ENCODE measurements at places on chromosomes 2 and 18.

DNA sequence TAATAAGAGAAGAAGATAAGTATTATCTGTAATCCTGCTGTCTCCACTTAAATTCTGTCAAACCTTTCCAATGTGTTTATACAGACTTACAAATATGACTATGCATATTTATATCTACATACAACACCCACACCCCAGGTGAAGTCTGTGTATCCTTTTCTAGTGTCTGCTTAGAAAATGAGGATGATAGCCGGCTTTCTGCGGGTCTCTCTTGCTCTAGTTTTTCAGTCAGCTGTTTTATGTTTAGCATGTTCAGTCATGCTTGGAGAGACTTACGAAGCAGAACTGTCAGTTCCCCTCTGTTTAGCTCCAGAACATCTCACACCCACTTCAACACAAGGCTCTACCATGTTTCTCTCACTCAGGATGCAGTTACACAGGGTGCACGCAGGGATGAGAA is 137.3 kb upstream of the NFATC1 start:
- no peak overlapping the region for H3K27ac ChIP-seq
- no peak for DNase-seq
- H3K27me3 ChIP-seq = no peaks in the 10 kb centered on the region
- peaks cover 15% of the 10 kb centered on the region for H3K36me3 ChIP-seq
- H3K4me3 ChIP-seq = no peak overlapping the region

DNA sequence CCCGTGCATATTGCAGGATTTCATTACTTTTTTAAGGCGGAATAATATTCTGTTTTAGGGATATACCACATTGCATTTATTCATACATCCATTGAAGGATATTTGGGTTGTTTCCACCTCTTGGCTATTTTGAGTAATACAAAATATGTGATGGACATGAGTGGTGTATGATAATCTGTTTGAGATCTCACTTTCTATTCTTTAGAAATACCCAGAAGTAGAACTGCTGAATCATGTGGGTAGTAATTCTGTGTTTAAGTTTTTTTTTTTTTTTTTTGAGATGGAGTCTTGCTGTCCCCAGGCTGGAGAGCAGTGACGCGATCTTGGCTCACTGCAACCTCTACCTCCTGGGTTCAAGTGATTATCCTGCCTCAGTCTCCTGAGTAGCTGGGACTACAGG is 201.4 kb downstream of the NYAP2 start:
- no peak overlapping the region for H3K4me3 ChIP-seq
- H3K36me3 ChIP-seq = no peaks in the 10 kb centered on the region
- H3K4me1 ChIP-seq = no peaks in the 10 kb centered on the region
- no peaks in the 10 kb centered on the region for H3K27me3 ChIP-seq

DNA sequence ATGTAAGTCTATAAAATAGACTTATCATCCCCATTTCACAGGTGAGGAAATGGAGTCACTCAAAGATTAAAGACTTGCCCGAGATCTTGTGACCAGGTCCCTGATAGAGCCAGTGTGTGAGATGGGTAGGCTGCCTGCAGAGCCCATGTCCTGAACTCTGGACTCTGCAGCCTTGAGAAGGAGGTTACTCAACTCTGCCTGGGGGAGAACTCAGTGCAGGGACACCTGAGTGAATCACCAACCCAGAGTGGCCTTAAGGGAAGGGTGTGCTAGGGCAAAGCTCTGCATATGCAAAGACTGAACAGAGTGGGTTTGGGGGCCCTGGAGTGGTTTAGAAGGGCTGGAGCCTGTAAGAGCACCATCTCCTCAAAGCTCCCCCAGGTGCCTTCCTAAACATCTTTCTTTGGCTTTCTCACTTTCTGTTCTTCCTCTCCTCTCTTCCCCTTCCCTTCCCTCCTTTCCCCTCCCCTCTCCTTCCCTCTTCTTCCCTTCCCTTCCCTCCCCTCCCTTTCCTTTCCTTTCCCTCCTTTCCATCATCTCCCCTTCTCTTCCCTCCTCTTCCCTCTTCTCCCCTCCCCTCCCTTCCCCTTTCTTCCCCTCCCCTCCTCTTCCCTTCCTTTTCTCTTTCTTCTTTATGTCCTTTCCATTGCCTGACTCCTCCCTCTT is 67.6 kb downstream of the CELF4 start:
- DNase-seq = no peak
- no peaks in the 10 kb centered on the region for H3K27me3 ChIP-seq
- H3K27ac ChIP-seq = no peak overlapping the region
- H3K4me3 ChIP-seq = no peak overlapping the region
- H3K36me3 ChIP-seq = no peaks in the 10 kb centered on the region

DNA sequence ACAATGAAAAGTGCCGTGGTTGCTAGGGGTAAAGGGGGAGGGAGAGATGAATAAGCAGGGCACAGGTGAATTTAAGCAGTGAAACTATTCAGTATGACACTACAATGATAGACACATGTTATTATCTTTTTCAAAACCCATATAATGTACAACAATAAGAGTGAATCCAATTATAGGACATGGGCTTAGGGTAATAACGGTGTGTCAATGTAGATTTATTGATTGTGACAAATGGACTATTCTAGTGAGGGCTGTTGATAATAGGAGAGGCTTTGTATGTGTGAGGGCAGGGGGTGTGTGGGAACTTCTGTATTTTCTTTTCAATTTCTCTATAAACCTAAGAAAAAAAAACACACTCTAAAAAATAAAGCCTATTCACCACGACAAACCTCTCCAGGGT is 223.8 kb downstream of the RIT2 start:
- H3K27me3 ChIP-seq = no peaks in the 10 kb centered on the region
- H3K36me3 ChIP-seq = no peaks in the 10 kb centered on the region
- no peak overlapping the region for H3K4me3 ChIP-seq
- H3K4me1 ChIP-seq = no peaks in the 10 kb centered on the region
- DNase-seq = no peak
- H3K27ac ChIP-seq = no peak overlapping the region

DNA sequence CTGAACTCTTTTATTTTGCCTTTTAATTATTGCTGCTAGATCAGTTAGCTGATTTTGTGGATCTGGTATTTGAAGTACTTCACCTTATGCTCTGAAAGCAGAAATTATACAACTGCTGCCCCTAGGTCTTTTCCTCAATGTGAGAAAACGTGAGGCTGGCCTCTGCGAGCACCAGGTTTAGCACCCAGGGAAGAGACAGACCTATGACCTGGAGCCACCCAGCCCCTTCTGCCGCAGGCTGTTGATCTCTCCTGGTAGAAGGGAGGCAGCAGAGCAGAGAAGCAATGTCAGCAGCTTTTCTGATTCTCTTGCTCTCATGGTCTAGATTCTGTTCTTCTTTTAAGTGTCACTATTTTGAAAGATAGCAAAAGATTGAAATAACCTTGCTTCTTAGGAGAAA is 19.9 kb downstream of the TRAPPC12 start:
- H3K27ac ChIP-seq = no peak overlapping the region
- no peak for DNase-seq
- no peak overlapping the region for H3K4me3 ChIP-seq
- H3K27me3 ChIP-seq = no peaks in the 10 kb centered on the region
- H3K36me3 ChIP-seq = peaks cover 45% of the 10 kb centered on the region

GRCh38 chr2:202178346-202178958 is 59.9 kb downstream of the SUMO1 start:
- no peaks in the 10 kb centered on the region for H3K36me3 ChIP-seq
- no peak overlapping the region for H3K4me3 ChIP-seq
- peak; percentile 36 for DNase-seq
- no peaks in the 10 kb centered on the region for H3K27me3 ChIP-seq

DNA sequence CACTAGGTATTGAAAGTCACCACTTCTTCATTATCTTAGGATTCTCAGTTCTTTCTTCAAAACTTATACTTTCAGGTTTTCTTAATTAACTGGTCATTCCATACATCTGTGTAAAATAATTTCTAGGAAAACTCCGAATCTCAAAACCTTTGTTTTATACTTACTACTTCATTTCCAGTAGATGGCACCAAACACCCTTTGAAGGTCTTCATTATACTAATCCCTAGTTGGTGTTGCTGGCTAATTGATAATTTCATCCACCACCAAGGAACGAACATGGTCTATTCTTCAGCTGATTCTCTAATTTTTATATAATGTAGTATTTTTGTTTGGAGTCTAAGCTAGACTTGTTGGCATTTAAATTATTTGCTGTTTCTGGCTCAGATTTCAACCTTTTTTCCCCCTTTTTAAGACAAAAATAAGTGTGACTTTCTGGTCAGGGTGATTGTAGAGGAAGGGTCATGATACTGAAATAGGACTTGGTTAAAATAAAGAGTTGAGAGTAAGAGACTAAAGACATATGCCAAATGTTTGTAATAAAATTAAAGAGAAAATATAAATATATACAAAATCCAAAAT is 2.8 kb upstream of the MXD1 start:
- no peaks in the 10 kb centered on the region for H3K27me3 ChIP-seq
- H3K36me3 ChIP-seq = peaks cover 30% of the 10 kb centered on the region
- no peak overlapping the region for H3K4me3 ChIP-seq
- peak; percentile 57 for DNase-seq
- H3K4me1 ChIP-seq = peaks cover 6% of the 10 kb centered on the region

GRCh38 chr2:2039826-2040225 is 291.2 kb downstream of the MYT1L start:
- H3K4me1 ChIP-seq = no peaks in the 10 kb centered on the region
- H3K36me3 ChIP-seq = no peaks in the 10 kb centered on the region
- no peak overlapping the region for H3K4me3 ChIP-seq
- DNase-seq = no peak
- no peaks in the 10 kb centered on the region for H3K27me3 ChIP-seq

DNA sequence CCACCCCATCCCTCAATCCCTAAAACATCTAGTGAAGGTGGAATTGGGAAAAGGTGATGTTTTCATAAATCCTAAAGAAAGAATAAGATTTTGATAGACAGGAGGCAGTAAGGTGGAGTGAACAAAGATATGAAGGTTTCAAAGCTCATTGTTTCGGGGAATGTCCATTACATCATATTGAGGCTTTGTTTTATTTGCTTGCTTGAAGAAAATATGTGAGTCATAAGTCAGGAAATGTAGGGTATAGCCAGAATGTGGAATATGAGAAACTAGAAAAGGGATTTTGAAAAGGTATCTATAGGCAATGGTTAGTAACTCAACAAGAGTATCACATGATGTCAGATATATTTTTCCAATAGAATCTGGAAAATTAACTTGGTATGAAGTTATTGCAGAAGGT is 1178.5 kb upstream of the ACVR2A start:
- no peaks in the 10 kb centered on the region for H3K27me3 ChIP-seq
- no peaks in the 10 kb centered on the region for H3K36me3 ChIP-seq
- no peak overlapping the region for H3K4me3 ChIP-seq
- no peak for DNase-seq
- H3K4me1 ChIP-seq = no peaks in the 10 kb centered on the region

GRCh38 chr2:106560773-106561172 is 73.6 kb downstream of the CD8B2 start:
- no peaks in the 10 kb centered on the region for H3K36me3 ChIP-seq
- DNase-seq = no peak
- no peak overlapping the region for H3K4me3 ChIP-seq
- no peaks in the 10 kb centered on the region for H3K27me3 ChIP-seq
- H3K4me1 ChIP-seq = peaks cover 2% of the 10 kb centered on the region
- H3K27ac ChIP-seq = no peak overlapping the region

GRCh38 chr2:230589497-230590015 is 123.1 kb upstream of the CAB39 start:
- H3K27ac ChIP-seq = no peak overlapping the region
- H3K36me3 ChIP-seq = no peaks in the 10 kb centered on the region
- no peaks in the 10 kb centered on the region for H3K4me1 ChIP-seq
- H3K27me3 ChIP-seq = no peaks in the 10 kb centered on the region
- H3K4me3 ChIP-seq = no peak overlapping the region

All from thymus (tissue), 14 donors.